ENCODE measurements at places on chromosomes 3 and 15.

DNA sequence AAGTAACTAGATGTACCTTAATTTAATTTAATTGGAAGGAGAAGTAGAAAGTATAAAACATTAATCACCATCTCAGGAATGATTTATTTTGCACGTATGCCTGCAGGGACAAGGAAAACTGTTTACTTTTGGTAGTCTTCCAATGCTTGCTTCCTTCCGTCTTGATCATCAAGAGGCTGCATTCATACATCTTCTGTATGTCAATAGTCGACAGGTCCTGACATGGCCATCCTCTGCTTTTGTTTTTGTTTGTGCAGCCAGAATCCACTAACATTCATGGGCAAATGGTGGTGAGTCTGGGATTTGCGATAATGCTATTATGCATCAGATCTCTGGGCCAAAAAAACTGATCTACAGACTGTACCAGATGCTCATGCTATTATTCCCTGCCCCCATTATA lies 56.6 kb upstream of the ZPLD1 start:
- DNase-seq = no peak

DNA sequence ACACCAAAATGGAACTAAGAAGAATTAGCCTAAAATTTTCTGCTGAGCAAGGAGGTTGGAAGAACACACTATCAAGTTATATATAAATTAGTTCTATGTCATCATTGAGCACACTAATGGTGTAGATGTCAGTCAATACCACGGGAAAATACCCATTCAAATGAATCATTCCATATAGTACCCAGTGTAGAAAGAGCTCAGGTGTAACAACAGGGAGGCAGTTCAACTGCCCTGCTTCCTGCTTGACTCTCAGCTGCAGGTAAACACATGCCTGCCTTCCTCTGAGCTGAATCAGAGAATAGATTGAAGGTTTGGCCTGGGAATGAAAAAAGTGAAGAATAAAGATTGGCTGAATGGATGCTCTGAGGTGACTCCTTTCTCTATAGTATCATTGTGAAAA lies 1088.0 kb downstream of the AGBL1 start:
- no peak for DNase-seq

- DNase-seq = no peak
Observed at GRCh38 chr3:63872135-63872924, 8.7 kb downstream of the ATXN7 start.

DNA sequence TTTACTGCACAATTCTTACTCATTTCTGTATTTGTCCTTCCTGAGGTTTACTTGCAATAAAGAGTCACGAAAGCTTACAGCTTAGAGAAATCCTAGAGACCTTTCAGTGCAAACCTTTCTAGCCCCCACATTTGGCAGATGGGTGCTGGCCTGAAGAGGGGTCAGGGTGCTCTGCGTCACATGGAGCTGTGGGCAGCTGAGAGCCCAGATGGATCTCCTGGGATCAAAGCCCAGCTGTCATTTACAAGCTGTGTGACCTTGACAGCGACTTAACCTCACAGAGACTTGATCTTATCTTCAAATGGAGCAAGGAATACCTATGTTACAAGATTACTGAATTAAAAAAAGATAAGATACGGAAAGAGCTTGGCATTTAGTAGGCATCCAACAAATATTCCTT lies 24.0 kb upstream of the RAF1 start:
- DNase-seq = no peak

- DNase-seq = no peak
Observed at GRCh38 chr3:125054449-125055329, 1.1 kb downstream of the HEG1 start.

DNA sequence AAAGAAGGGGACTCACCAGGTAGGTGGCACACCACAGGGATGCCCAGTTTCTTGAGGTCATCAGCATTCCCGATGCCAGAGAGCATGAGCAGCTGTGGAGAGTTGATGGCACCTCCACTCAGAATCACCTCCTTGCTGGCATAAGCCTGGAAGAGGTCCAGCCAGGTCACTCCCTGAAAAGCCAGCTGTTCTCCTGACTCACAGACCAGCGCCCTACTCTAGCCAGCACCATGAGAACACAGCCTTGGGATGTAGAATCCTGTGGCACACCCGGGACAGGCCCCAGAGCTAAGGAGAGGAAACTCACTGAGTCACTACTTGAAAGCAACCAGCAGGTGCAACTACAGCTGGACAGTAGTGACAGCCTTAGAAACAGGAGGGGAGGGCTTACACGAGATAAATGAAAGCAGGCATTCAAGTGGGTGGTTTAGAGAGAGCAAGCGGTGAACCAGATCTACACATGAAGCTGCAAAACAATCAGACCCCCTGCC lies 24.5 kb downstream of the CHDH start:
- no peak for DNase-seq

GRCh38 chr3:180382638-180383180 lies 219.3 kb upstream of the TTC14 start:
- DNase-seq = no peak

DNA sequence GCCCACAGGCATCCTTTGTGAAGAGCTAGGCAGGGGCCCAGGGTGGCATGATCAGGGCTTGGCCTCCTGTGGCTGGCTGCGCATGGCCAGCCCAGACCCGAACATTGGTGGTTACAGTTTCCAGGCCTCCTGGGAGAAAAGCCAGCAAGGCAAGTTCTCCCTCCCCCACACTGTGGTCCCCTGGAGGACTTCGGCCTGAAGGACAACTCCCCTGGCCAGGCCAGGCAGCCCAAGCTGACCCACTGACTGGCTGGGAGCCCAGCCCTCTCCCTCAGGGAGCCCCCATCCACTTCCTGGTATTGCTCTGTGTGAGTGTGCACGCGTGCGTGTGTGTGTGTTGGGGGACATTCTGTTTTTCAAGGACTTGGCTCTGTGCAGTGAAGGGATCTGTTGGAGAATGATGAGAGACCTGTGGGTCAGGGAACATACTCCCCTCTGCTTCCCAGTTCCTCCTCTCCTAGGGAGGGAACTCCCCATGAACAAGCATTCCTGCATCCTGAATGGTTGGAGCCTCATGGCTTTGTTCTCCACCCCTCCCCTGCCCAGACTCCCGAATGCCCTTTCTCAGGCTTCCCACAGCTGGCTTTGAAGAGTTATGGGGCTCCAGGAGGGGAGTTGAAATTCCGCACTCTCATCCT lies 29.5 kb downstream of the CORO2B start:
- no peak for DNase-seq

- no peak for DNase-seq
Observed at GRCh38 chr3:164332831-164333802, 745.2 kb downstream of the SI start.

- DNase-seq = no peak
Observed at GRCh38 chr3:129182390-129183185, 1.1 kb downstream of the CNBP start.

- peak; percentile 72 for DNase-seq
Observed at GRCh38 chr3:89113893-89114840, 6.7 kb downstream of the EPHA3 start.

GRCh38 chr15:69657626-69658025 lies 205.0 kb downstream of the RPLP1 start:
- no peak for DNase-seq

DNA sequence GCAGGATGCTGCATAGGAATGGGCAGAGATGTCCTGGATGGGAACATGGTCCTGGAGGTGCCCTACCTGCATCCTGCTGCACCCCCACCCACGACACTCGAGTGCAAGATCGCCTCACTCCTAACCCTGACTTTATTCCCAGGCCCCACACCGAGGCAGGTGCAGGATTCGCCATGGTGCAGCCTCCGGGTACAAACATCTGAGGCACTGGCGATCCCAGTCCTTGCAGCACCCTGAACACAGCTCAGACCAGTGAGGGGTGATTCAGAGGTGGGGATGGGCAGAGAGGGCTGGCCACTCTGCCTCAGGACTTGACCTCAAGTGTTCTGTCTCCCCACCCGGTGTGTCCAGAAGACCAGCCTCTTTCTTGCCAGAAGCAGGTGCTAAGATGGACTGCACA lies 49.1 kb downstream of the KLF13 start:
- DNase-seq = no peak

- DNase-seq = no peak
Observed at GRCh38 chr3:83662381-83662960, 1296.3 kb upstream of the CADM2 start.

DNA sequence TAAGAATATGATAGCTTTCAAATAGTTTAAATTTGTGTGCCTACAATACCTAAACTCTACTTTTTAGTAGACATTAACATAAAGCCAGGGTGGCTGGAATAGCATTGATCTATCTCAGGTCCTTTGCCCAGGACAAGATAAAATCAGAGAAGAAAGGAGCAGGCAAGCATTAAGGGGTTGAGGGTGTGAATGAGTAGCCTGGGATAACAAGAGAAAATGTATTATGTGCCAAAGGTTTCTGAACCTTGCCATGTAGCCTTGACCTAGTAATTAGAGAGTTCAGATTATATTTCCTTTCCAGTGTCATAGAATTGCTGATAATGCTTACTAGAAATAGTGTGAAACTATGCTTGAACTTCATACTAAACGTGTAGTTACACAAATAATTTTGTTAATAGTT lies 22.9 kb downstream of the ATP11B start:
- DNase-seq = no peak

GRCh38 chr3:8529738-8530525 lies 28.3 kb downstream of the LMCD1 start:
- DNase-seq = no peak

DNA sequence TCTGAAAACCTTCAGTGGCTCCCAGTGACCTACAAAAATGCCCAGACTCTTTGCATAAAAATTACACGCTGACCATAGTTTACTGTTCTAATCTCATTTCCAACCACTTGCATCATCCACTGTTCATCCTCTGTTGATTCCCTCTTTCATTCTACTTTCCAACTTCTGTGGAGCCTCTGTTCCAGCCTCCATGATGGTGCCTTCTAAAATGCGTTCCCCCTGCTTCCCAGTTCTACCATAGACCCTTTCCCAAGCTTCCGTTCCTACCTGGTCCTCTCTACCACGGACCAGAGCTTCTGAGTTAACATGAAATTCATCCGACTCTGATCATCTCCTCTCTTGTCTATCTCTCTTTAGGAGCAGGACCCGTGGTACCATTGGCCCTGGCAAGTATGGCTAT lies 127.0 kb downstream of the THSD4 start:
- no peak for DNase-seq

- no peak for DNase-seq
Observed at GRCh38 chr3:119864476-119864875, 82.6 kb downstream of the NR1I2 start.

DNA sequence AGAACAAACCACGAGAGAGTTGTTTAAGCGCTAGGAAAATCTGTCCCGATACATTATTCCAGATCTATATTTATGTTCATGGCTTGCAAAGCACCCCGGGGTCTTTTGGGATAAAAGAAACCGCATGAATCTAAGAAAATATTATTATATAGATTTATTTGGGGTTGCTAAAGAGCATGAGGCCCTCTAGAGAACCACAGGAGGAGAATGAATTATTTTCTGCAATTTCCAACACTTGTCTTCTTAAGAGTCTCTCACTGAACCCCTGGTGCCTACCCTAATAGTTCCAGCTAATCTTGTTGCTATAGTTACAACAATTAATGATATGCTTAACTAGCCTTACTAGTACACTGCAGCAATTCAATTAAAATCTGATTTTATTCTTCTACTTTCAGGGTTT lies 79.6 kb downstream of the ARRDC4 start:
- DNase-seq = no peak

- no peak for DNase-seq
Observed at GRCh38 chr3:66140106-66140505, 80.7 kb upstream of the SLC25A26 start.

GRCh38 chr3:149095487-149095886 lies 9.2 kb upstream of the HLTF start:
- no peak for DNase-seq

- DNase-seq = no peak
Observed at GRCh38 chr3:131602011-131602779, 99.4 kb upstream of the MRPL3 start.

- no peak for DNase-seq
Observed at GRCh38 chr15:36400936-36401585, 178.4 kb upstream of the CDIN1 start.

- DNase-seq = no peak
Observed at GRCh38 chr3:193593668-193594030, 641 bp downstream of the OPA1 start.

- DNase-seq = no peak
Observed at GRCh38 chr15:65944404-65944803, 75.1 kb downstream of the RAB11A start.

DNA sequence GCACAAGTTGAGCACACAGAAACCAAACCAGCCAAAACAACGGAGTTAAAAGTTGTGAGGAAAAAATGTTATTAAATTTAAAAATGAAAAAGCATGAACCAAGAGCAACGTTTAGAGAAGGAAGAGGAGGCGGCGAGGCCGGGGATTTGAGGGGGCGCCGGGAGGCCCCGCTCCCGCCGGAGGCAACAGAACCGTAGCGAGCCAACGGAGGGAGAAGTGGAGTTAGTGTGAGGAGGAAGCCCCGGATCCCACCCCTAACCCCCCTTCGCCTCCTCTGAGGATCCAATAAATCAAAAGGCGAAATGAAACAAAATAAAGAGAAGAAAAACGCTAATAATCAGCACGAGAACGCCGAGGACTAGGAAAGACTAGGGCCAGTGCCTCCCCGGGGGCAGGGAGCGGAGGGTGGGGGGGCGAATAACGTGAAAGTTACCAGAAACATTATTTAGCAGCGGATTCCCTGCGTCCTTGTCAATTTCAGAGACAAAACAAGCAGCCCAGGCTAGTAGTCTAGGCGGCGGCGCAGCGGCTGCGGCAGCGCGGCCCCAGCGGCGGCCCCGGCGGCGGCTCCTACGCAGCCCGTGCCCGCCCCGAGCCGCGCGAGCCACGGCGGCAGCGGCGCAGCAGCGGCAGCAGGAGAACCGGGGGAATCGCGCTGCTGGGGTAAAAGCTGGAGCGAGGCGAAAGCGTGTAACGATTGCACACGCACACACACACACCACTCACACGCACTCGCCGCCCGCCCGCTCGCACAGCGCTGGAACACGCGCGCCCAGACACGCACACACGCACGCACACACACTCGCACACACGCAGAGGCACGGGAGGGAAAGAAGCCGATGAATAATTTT lies 1.7 kb downstream of the MEIS2 start:
- no peak for DNase-seq

DNA sequence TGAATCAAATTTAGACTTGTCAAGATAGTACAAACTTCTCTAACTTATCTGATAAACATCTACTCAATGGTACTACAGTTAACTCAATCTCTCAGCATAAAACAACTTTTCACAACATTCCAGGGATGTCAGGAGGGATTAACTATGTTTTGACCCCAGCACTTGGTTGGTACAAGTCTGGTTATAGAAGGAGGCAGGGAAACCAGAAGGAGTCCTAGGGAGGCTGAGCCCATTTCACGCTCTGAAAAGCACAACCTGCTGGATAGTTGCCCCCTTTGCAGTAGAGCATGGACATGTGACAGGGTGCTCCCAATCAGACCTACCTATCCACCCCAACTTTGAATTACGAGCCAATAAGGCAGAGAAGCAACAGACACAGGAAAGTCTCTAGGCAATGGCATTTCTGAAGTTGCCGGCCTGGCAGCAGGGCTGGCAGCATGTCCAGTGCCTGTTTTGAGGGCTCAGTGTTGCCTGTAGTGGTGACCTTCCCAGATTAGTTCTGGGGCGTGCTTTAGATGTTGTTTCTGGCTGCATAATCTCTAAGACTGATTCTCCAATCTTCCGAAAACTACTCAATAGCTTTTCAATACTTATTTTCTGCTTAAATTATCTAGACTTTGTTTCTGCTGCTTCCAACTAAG lies 8.2 kb downstream of the ANKUB1 start:
- DNase-seq = no peak

GRCh38 chr3:119508172-119508845 lies 10.0 kb downstream of the TIMMDC1 start:
- DNase-seq = no peak
